Stimulated activated CD4-positive, alpha-beta T cell treated with anti-CD3 and anti-CD28 coated beads, TNF-alpha, amount 100 ng/mL, for 1 hour (primary cell): ENCODE measurements at places on chromosomes 3 and 15.

GRCh38 chr15:48796521-48796920 lies 14.3 kb downstream of the CEP152 start:
- DNase-seq, result no peak

DNA sequence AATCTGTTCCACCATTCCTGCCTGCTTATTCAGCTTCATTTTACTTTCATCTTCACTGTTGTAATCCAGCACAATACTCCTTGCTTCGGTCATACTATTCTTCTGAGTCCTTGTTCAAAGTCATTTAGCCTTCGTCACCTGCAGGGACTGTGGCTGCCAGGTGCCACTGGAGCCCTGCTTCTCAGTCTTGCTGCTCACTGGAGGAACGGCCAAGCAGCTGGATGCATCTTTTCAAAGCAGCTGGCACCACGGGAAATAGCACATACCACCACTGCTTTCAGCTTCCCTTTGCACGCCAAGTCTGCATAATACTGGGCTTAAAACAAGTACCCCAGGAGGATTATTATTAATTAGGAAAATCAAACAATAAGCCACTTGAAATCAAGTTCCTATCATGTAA lies 287.6 kb downstream of the BCHE start:
- no peak for DNase-seq

DNA sequence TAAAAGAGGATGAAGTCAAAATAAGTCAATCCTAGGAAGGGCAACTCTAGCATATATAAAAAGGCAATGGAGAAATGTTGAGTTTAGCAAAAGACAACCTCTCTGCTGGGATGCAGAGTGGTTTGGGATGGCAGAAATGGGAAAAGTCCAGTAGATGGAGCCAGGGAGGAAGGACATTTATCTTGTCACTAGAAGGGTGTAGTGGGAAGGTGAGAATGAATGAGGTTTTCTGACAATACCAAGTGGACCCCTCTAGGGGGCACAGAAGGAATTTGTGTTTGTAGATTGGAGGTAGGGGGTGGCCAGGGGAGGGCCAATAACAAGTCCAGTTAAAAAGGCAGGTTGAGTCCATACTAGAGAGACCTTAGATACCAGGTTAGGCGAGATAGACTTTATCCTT lies 80.0 kb downstream of the THSD4 start:
- DNase-seq, result no peak

DNA sequence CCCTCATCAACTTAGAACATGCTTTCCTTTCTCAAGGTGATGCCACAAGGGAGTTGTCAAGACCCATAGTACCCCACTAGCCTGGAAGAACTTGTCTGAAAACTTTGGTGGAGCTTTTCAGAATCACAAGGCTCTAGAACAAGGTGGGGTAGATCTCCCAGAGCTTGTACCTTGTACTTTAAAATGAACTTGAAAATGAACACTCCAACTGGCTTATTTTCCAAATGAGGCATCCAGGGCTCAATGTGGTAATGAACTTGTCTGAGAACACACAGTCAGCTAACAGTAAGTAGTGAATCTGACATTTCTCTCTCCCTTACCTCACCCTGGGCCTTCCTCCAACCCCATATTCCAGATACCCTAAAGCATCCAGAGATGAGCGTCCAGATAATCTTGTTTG lies 81.8 kb upstream of the THBS1 start:
- no peak for DNase-seq

- no peak for DNase-seq
These were observed 35.4 kb downstream of the CCDC191 start for GRCh38 chr3:114020907-114021306.

- no peak for DNase-seq
These were observed 53.4 kb downstream of the GSK3B start for GRCh38 chr3:120040813-120041377.

GRCh38 chr3:149332227-149332765 lies 1.1 kb downstream of the TM4SF18 start:
- DNase-seq, result no peak

GRCh38 chr15:72200395-72201237 lies 3.0 kb upstream of the GRAMD2A start:
- no peak for DNase-seq

DNA sequence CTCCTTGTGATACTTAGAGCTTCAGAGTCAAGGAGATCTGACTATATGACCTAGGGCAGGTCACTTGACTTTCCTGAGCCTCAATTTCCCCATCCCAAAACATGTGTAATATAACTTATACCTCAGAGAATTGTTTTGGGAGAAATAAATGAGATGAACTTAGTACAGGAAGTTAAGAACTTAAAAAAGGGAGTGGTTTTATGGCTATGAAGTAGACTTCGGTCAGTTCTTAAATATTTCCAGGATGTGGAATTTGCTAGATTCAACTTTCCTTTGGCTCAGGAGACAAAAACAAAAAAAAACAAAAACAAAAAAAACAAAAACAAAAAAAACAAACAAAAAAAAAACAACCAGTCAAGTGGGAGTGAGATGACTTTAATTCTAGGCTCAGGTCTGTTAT lies 116.7 kb downstream of the EDEM1 start:
- DNase-seq, result no peak

DNA sequence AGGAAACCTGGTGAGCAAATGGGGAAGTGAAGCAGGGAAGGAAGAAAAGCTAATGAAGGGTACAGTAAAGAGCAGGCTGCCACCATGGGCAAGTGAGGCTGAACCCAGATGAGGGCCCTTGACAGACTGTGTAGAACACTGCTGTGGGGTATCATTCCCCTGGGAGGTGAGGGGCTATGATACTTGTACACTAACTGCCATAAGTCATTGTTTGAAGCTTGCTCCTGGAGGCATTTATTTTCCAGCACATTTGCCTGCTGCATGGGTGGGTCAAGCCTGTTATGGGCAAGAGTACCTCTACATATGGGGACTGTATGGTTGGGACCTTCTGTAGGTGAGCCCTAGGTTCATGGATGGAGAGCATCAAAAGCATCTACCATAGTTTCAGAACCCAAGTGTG lies 57.4 kb downstream of the POMGNT2 start:
- no peak for DNase-seq

- no peak for DNase-seq
These were observed 3.6 kb downstream of the PLIN1 start for GRCh38 chr15:89675606-89676005.

DNA sequence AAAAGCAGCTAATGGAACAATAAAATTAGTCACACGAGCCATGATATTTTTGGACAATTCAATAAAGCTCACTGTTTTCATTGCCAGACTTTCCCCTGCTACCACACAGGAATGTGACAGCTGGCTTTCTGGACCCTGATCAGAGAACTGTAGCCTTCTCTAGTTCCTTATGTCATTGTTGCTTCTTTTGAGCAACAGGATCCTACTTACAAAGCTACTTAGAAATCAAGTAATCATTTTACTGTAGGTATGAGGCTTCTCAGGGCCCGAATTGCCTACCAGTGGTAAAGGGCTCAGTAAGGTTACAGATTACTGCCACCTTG lies 94.3 kb upstream of the AADACL2 start:
- DNase-seq, result no peak

DNA sequence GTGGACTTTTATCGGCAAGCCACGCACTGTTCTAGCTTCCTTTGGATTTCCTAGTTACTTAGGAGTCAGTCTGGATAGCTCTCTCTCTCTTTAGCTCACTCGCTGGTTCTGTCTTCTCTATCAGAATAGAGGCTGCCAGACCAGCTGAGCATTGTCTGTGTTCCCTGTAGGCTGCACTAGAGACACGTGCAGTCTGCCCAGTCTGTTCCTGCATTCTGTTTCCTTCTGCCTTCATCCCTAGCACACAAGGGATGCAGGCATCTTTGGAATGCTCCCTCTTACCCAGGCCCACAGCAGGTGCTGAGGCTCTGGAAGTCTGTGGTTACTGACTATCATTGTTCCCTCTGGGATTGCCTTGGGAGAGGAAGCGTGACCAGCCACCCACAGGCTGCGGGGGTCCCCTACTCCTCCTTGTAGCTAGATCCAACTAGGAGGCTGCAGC lies 322.8 kb downstream of the ZNF621 start:
- no peak for DNase-seq

DNA sequence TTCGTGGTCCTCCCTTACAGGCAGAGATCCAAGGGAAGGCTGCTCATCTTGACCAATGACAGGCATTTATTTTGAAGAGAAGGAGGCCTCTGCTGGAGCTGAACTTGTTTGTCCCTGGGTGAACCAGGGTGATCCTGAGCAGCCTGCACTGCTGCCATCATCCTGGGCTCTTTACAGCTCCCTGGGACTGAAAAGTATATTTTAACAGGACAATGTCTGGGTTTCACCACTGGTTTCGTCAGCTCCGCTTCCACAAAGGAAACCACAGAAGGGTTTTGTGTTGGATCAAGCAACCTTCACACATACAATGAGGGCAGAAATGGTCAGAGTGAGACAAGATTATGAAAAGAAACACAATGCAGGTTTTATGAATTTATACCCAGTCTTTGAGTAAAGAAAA lies 400.7 kb upstream of the TPM1 start:
- no peak for DNase-seq

DNA sequence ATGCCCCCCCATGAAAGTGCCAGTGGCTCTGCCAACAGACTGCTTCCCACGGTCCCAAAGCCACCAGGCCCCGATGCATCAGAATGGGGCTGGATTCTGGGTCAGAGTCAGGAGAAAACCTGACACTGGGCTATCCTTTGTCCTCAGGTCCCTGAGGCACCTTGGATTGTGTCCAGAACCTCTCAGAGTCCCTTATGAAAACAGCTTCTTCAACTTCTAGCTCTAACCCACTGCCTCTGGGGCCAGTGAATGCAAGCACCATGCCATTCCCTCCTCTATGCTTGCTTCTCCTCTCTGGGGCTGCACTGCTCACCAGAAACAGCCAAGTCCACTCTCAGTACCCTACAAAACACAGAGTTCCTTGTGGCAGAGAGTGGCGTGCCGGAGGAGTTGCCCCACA lies 9.9 kb downstream of the CRABP1 start:
- no peak for DNase-seq

GRCh38 chr3:156300371-156300770 lies 180.0 kb downstream of the KCNAB1 start:
- no peak for DNase-seq

GRCh38 chr15:70169147-70169546 lies 71.4 kb upstream of the TLE3 start:
- DNase-seq, result no peak
